ENCODE measurements at places on chromosomes 13 and 19.

GRCh38 chr19:1813192-1814182 lies 1.4 kb upstream of the ATP8B3 start:
- no peak for DNase-seq

GRCh38 chr13:51276636-51277035 lies 54.4 kb downstream of the FAM124A start:
- DNase-seq: peak; percentile 15

GRCh38 chr13:28121224-28121623 lies 17.1 kb upstream of the PAN3 start:
- DNase-seq: no peak

DNA sequence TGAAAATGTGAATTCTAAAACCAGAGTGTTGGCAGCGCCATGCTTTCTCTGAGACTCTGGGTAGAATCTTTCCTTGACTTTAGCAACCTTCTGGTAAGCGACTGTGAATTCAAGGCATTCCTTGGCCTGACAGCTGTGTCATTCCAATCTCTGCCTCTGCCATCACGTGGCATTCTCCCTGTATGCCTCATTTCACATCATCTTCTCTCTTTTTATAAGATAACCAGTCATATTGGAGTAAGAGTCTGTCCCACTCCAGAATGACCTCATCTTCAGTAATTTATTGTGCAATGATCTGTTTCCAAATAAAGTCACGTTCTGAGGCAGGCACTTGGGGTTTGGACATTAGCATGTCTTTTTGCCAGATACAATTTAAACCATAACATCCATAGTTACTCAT lies 103.4 kb upstream of the POSTN start:
- DNase-seq: peak; percentile 92

GRCh38 chr19:7522923-7523667 lies 671 bp downstream of the MCOLN1 start:
- DNase-seq: peak; percentile 36

DNA sequence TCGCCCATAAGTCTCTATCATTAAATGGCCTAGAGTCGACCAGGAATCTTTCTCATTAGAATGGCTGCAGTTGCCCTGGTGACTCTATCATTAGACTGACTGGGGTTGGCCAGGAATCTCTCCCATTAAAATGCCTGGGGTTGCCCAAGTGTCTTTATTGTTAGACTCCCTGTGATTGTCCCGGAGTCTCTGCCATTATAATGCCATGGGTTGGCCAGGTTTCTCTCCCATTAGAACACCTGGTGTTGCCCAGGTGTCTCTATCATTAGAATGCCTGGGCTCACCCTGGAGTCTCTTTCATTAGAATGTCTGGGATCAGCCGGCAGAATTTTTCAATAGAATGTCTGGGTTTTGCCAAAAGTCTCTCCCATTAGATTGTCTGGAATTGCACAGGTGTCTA lies 1459.3 kb downstream of the UQCRFS1 start:
- DNase-seq: no peak

- DNase-seq: no peak
Measured at GRCh38 chr13:71830736-71831135, 36.3 kb downstream of the DACH1 start.

GRCh38 chr19:18085702-18086457 lies 854 bp downstream of the IL12RB1 start:
- DNase-seq: no peak

- no peak for DNase-seq
Measured at GRCh38 chr19:16654140-16654539, 5.8 kb downstream of the SMIM7 start.

DNA sequence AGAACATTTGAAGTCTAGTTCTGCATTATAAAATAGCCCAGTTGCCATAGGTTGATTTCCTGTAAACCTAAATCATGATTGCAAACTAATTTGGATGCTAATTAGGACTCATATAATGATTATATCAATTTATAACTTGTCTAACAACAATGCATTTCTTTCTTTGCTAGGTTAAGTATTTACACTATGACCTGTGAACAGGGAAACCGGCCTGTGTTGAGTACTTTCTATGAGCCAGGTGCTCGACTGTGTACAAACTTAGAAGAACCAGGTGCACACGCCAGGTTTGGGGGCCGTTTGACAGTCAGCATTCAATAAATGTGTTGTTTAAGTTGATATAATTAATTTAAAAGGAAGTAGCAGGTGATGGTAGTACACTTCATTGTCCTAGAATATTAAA lies 203.1 kb downstream of the TM9SF2 start:
- no peak for DNase-seq

DNA sequence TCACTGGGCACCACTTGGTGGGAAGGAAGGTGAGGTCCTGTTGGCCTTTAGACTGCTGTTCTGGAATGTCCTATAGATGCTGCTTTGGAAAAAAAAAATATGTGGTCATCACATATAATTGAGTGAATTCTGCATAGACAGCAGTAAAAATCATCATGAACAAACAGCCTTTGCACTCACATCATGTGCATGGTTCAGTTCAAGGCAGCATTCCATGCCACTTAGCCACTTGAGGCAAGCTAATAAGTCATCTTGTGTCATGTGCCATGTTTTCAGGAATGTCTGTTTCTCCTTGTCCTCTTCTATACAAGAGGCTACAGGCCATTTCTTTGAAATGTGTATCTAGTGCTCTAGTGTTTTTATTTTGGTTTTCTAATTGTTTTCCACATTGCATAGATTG lies 43.9 kb upstream of the TSC22D1 start:
- peak; percentile 20 for DNase-seq

DNA sequence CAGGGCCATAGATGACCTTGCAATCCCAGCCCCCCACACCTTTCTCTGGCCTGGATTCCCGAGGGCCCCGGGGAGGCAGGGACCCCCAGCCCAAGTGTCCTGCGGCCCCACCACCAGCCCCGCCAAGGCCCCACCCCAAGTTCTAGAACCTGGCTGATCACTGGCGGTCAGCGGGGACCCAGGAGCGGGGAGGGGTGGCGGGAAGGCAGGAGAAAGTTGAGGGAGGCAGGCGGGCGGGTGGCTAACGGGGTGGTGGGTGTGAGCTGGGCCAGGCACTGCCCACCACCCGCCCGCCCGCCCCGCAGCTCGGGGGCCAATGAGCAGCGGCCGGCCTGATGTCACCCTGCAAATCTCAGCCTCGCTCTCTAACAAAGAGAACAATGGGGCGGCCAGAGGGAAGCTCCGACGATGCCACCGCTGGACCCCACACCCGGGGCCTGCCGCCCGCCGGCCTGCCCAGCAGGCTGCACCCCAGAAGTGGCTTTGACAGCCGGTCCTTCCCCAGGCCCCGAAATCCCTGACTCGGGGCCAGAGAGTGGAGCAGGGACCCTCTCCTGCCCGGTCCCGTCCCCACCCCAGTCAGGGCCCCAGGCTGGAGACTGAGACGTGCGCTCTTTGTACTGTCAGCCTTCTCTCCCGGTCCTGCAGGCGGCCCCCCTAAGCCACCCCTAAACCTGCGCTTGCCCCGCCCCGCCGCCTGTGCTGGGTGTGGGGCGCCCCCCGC lies 1.6 kb downstream of the MEX3D start:
- peak; percentile 79 for DNase-seq

Measured in fibroblast of the aortic adventitia (primary cell).